Stimulated activated CD8-positive, alpha-beta memory T cell treated with anti-CD3 and anti-CD28 coated beads, Interleukin-2, amount 100 ng/mL, for 1 hour (primary cell): ENCODE measurements at places on chromosomes 3 and 15.
A peak's percentile ranks its signal among the peaks of the same experiment; 100 is the strongest.

DNA sequence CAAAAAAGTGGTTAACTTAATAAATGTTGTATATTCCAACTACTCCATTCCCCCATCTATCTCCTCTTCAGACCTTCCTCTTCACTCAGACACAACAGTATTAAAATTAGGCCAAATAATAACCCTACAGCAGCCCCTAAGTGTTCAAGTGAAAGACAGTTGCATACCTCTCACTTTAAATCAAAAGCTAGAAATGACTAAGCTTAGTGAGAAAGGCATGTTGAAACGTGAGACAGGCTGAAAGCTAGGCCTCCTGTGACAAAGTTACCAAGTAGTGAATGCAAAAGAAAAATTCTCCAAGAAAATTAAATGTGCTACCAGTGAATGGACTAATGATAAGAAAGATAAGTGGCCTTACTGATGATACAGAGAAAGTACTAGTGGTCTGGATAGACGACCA lies 71.7 kb downstream of the ANKRD28 start:
- DNase-seq: no peak

GRCh38 chr15:92123962-92124656 lies 269.6 kb upstream of the ST8SIA2 start:
- no peak for DNase-seq

GRCh38 chr3:141055136-141055535 lies 4.0 kb downstream of the SPSB4 start:
- DNase-seq: no peak

DNA sequence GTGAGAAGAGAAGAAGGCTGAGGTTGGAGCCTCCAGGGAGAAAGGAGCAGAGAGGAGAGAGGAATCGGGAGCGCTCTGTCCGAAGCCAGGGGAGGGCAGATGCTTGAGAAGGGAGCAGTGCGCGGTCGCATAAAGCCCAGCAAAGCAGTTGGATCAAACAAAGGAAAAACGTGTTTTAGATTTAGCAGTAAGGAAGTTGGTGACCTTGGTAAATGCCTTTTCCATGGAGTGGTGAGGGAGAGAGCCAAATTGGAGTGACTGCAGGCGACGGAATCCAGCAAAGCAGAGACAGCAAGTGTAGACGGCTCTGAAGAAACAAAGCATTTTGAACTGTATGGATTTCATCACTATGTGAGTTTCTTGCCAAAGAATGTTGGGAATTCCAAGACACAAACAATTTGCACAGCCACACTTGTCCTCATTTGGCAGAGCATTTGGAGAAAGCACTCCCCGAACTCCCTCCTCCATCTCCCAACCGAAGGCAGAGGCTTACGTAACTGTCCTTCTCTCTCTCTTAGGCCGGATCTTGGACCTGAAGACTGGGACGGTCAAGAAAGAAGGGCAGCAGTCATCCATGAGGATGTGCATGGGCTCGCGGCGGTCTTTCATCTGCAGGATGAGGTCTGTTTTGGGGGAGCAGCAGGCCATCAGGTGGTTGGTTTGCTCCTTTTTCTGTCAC lies 103.6 kb downstream of the ARNT2 start:
- no peak for DNase-seq

DNA sequence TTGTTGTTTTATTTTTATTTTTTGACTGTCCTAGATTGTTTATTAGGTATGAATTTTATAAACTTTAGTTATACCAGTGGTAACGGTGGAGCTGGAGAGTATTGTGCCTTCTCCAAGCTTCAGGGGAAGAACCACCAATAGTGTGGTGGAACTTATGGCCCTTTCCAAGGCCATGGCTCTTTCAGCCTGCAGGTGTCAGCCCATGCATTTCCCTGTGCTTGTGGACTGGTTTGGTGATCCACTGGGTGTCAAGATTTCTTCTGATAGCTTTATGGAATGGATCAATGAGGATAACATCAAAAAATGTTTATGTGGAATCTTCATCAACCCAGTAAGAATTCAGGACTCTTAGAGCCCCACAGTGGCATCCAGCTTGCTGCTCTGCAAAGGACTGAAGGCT lies 19.2 kb upstream of the SCAMP5 start:
- DNase-seq: no peak

DNA sequence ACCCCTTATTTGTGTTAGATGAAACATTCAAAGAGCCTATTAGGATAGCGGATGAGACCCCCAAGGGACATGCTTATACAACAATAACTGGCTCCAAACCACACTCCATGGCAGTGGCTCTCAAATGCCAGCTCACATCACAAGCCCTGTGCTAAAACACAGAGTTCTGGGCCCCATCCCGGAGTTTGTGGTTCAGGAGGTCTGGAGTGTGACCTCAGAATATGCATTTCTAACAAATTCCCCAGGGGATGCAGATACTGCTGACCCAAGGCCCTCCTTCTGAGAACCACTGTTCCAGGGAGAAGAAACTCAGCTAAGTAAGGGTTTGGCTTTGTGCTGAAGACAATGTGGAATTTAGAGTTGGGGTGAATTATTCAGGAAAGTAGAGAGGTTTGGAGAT lies 3.6 kb downstream of the CCRL2 start:
- DNase-seq: no peak

GRCh38 chr3:17399586-17399985 lies 342.8 kb downstream of the TBC1D5 start:
- DNase-seq: no peak

DNA sequence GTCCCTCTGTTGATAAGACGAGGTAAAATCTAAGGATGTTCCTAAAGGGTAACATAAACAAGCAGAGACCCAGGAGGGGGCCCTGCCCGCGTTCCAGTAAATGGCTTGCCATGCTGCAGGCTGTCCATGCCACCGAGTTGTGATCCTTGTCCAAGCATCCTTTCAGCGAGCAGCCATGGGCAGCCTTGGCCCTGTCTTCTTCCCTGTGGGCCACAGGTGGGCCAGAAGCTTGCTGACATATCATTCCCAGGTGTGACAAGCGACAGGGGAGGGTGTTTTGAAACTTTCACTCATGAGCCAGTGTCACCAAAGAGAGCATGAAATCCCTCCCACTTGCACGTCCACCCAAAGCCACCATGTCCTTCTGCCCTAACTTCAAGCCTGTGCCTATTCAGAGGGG lies 53.7 kb downstream of the PCSK6 start:
- no peak for DNase-seq

- DNase-seq: no peak
Measured at GRCh38 chr3:158072790-158073189, 33.4 kb downstream of the SHOX2 start.

DNA sequence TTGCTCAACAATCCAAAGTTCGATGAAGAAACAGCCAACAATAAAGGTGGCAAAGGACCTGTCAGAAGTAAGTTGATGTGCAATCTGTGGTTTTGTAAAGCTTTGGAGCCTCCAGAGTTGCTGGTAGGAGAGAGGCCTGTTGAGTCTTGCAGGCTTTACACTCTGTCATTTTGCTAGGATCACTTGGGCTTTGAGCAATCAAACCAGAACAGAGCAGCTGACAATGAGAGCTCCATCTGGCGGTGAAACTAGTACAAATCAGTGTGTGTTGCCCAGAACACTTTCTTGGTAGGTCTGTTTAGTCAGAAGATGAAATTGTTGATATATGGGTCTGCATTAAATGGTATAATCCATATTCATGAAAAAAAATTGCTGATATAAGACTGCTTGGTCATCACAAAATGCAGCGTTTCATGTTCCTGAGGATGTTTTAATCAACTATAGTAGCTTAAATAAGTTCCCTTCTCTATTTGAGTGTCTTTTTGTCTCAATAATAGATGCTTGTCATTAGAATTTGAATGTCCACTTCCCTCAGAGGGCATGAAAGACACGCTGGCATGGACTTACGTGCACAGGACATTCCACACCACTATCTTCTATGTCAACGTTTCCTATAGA lies 25.7 kb downstream of the TMOD2 start:
- DNase-seq: peak; percentile 34

- no peak for DNase-seq
Measured at GRCh38 chr3:14775563-14775962, 43.2 kb upstream of the FGD5 start.

DNA sequence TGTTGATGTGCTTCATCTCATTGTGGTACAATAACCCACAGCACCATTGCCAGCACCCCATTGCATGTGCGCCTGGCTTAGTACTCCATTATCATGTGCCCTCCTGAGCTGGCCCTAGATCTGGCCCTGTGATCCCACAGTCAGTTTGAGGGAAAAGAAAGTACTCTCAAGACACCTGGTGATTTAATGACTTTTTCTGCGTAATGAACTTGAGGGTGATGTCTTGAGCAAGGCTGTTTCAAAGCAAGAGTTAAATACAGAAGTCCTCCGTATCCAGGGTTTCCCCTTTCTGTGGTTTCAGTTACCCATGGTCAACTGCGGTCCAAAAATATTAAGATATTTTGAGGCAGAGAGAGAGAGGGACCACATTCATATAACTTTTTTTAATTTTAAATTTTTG lies 16.3 kb downstream of the C3orf20 start:
- DNase-seq: no peak

DNA sequence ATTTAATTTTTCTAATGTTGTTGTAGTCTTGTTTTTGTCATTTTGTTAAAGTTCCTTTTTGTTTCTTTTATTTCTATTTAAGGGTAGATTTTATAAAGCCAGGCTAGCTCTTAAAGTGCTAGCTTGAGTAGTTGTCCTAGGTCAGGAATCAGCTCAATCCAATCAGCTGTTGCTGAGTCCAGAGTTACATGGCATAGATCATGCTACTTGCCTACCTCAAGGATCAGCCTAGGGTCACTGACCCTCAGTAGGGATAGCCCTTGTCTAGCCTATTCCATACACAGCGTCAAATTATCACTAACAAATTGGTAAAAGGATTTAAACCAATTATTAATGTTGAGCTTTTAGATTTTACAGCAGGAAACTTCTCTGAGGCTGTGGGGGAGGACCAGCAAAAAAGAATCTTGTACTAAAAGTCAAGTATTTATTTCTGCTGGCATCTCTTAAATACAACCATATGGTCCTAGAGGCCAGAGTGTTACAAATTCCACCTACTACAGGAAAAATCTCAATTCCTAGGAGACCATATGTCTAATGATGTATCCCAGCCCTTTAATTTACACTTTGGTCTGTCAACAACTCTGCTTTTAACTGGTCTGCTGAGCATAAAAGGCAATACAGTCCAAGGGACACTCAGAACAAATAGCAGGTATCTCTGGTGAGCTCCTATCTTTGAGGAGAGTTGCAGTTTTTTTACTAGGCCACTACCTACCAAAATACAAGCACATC lies 138.3 kb upstream of the PTPRG start:
- DNase-seq: no peak

- no peak for DNase-seq
Measured at GRCh38 chr3:68136411-68136810, 482.0 kb upstream of the SUCLG2 start.

DNA sequence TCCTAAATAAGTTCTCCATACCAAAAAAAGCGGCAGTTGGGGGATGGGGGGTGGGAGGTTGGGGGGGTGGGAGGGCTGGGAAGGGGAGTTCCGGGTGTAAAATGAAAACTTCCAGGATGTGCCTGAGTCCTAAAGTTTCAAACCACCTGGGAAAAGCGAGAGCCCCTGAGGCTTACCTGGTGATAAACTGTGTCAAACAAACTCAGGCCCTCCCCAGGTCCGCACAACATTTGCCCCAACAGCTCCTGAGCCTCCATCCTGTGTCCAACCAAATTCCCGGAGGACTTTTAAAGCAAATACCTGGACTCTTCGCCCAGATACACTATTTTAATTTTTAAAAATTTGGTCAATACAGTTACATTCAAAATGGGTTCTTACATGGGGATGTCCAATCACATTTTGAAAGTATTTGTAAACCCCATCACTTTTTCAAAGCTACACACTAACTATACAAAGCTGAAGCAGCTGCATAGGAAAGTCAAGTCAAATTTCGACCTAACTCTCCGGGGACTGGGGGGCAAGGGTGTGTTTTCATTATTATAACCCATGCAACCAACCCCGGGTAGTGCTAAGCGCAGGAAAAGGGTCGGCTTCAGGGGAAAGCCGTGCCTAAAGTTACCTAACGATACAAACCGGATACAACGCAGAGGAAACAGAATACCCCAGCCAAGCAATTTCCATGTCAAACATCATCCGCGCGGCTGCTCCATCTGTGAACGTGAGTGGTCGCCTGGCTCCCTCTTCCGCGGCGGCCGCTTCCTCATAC lies 685 bp upstream of the FOXB1 start:
- no peak for DNase-seq

DNA sequence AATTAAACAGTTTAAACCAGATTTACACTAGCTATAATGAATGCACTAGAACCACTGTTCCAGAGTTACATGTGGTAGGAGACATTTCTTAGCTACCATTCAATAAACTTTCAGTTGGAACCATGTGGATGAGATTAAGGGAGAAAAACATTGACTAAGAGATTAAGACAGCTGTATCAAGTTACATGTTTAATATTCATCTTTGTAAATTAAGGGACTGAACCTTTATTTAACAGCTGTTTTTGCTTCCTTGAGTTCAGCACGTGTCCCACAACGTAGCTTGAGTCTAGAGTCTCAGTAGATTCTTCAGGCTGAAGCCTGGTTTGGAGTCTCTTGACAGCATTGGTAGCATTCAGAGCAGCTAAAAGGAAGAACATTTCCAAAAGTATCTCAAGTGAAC lies 27.2 kb upstream of the CFAP44 start:
- no peak for DNase-seq

DNA sequence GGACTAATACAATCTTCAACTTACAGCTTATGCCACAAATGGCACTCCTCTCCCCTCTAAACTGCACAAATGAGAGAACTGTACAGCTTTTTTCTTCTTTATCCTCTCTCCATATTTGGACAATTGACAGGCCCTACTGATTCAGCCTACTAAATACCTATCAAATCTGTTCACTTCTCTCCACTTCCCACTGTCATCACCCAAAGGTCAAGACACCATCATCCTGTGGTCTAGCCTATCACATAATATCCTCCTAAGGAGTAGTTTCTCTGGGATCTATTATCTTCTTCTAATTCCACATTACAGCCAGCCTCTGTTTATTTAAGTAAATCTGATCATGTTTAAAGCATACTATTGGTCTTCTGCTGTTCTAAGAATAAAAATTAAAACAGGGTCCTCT lies 33.0 kb upstream of the SLC12A8 start:
- no peak for DNase-seq

DNA sequence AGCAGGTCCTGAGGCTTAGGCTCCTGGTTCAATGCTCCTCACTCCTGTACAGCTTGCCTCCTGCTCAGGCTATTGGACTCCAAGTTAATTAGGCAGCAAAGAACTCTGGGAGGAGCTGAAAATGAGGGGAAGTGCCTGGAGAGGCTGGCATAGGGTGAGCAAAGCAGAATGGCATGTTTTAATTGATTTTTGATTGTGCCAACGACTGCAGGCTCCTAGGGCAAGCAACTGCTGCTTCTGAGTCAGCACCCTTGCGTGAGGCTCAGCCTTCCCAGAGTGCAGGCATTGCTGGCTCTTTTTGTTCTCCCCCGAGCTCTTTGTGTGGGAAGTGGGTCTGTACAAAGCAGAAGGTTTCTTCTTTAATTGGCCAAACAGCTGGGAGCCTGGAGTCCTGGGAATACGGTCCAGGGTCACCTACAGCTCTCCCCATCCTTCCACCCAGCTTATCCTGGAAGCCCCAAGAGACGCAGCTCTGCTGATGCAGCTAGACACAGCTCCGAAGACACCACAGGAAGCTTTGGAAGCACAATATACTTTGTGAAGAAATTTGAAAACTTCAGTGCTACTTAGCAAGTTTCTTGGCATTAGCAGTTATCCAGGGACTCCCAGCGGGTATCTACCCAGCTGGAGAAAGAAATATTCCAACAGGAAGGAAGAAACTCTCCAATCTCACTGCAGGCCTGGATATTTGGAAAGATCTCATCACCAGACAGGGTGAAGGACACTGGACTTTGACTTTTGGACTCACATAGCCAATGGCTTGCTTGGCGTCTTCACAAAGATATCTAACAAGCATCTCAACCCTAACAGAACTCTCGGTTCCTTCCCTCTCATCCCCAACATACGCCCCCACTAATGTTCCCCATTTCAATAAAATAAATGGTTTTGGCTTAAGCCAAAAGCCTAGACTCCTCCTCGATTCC lies 76.8 kb downstream of the BDH1 start:
- DNase-seq: no peak
